H54 (cell line): ENCODE measurements at places on chromosomes 2 and 18.
A peak's percentile ranks its signal among the peaks of the same experiment; 100 is the strongest.

GRCh38 chr2:239440511-239440959 lies 39.7 kb upstream of the HDAC4 start:
- DNase-seq: no peak

DNA sequence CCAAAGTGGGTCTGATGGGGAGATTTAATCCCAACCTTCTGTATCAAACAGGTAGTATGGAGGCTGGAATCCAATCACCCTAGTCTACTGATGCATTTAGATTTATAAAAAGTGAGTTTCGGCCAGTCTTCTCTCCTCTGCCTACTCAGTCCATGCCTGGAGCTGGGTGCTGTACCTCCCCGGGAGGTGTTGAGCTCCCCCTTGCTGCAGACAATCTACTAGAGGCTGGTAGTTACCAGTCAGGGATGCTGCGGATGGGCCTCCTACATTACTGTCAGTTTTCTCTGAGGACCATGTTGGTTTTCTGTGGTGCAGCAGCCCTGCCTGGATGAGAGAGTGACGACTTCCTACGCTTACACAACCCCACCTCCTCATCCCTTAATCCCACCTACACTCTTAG lies 118.6 kb upstream of the CELF4 start:
- DNase-seq: no peak

- no peak for DNase-seq
These were observed 421.8 kb upstream of the CDH7 start for GRCh38 chr18:65329010-65329409.

- DNase-seq: no peak
These were observed 226.3 kb downstream of the KIAA1328 start for GRCh38 chr18:37055137-37055802.

DNA sequence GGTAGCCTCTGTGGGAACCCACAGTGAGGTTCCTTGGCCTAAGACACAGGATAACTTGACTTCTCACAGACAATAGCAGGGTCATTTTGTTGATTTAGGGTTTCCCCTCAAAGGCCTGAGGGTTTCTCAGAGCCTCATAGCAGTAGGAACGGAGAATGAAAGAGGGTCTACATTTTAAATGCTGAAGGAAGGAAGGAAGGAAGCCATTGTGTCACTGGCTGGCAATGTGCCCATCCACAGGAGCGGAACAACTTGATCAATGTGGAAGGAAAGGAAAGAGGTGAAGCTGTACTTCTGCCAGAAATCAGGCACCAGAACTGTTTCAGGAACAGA lies 5.1 kb downstream of the IL1B start:
- no peak for DNase-seq

- no peak for DNase-seq
These were observed 201.9 kb downstream of the CLIP4 start for GRCh38 chr2:29317077-29317517.

GRCh38 chr2:210072922-210073509 lies 70.6 kb downstream of the RPE start:
- peak; percentile 5 for DNase-seq

DNA sequence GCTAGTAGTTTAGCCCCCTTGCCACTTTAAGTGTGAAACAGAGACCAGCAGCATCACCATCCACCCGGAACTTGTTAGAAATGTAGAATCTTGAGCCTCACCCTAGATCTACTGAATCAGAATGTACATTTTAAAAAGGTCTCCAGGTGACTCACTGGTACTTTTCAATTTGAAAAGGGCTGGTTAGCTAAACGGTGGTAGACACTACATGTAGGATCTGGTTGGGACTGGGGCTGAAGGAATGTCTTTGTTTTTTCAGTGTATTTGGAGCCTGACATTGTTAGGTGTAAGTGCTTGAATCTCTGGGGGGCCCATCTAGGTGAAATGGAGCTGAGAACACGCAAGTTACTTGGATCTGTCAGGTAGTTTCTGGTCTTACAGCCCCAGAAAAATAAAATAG lies 44.0 kb upstream of the XPO1 start:
- no peak for DNase-seq

GRCh38 chr2:107137706-107138105 lies 251.7 kb upstream of the ST6GAL2 start:
- no peak for DNase-seq

DNA sequence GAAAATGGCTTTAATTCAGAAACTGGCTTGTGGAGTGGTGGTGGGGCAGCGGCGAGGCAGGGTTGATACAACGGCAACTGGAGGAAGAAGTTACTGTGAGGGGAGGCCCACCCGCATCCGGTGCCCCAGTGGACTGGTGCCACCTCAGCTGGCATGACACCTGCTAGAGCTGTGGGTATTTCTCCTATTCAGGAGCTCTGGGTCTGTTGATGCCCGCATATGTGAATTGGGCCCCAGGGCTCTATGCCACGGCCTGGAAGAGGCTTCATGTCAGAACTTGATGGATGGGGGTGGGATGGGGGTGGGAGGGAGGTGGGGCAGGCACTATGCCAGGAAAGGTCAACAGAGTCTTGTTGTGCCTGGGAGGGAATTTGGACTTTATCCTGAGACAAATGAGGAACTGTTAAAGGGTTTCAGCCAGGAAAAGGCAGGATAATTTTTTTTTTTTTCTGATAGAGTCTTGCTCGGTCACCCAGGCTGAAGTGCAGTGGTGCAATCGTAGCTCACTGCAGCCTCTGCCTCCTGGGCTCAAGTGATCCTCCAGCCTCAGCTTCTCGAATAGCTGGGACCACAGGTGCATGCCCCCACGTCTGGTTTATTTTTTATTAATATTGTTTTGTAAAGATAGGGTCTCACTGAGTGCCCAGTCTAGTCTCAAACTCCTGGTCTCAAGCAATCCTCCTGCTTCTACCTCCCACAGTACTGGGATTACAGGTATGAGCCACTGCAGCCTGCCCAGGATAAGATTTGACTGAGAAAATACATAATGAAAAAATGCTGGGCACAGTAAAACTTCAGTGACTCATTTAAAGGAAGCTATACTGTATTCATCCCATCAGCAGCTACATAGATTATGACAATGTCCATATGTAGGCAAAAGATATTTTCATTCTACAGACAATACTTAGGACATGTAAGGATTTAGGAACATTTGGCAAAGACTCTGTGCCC lies 52.6 kb downstream of the SH2D6 start:
- DNase-seq: no peak

DNA sequence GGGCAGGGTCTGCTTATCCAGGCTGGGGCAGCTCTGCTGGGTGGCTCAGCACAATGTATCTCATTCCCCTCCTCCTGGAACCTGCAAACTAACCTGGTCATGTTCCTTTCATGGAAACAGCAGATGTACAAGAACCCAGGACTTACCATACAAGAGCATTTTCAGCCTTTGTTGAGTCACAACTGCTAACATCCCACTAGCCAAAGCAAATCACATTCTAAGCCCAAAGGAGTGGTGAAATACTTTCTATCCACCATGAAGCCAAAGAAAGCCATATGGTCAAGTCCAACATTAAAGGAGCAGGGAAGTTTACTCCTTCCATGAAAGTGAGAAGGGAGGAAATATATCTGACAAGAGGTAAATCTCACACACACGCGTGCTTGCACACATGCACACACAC lies 163.0 kb downstream of the IRS1 start:
- no peak for DNase-seq

GRCh38 chr2:38159597-38159996 lies 83.6 kb upstream of the CYP1B1 start:
- no peak for DNase-seq

DNA sequence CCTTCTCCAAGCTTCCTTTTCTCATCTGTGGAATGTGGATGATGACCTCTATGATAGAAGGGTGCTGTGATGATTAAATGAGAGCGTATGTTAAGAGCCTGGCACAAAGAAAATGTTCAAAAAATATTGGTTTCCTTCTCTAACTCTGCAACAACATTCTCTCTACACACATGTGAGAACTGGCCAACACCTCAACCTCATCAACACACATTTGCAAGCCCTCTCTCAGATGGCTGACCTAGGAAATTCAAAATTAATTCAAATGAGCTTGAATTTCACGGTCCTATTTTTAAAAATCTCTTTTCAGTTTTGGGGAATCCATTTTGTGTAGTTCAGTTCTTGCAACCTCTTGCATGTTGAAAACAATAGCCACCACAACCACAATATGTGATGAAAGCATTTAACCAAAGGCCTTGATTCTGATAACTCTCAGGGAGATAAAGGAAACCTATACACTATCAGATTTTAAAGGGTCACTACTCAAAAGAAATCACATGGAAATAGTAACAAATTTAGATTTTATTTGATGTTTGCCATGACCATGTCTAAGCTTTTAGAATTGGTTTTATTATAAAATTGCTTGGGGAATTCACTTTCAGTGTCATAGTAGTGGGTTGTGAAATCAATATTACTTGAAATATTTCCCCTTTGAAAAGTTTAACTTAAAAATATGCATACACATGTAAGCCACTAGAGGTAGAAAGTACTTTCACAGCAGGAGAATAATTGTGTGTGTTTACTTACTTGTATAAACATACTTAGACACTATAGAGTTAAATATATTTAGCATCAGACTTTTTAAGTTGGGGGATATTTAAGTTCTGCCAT lies 16.6 kb upstream of the NABP1 start:
- no peak for DNase-seq

DNA sequence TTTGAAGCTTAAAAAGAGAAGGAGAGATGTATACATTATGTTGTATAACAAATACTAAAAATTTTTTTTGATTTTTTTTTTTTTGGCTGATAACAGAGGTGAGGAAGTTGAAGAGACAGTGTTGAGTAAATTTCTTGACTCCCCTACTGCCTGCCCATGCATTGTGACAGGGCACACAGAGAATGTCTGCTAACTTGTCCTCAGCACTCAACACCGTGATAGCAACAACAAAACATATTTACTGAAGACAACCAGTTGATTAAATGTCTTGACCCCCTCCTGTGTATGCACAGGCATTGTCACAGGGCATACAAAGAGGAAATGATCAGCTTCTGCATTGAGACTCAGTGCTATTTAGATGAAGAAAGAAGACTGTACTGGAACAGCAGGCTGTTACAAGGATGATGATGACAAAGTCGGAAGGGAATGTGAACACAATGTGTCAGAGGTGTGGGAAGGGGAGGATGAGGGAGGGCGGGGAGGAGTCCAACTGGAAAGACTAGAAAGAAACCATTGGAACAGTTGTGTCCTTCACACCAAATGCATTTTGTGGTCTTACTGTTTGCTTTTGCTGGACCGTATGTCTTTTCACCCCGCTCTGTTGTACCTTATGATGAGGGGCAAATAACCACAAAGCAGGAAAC lies 89.5 kb downstream of the CERS6 start:
- DNase-seq: peak; percentile 50

DNA sequence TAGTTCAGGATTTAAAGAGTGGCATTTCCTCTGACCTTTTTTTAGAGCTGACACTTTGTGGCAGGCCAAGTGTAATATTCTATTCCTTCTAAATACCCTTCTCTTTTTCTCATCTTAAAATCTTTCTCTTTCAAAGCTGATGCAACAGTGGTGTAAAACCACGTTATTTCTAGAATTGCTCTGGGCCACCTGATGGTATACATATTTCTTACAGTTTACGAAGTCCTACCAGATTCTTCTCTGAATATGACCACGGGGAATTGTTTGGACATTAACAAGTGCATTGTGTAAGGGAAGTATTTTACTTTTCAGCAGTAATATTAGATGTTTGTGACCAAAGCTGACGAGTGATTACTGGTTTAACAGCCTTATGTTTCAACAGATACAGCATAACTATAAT lies 109.9 kb downstream of the PTPRM start:
- DNase-seq: no peak

DNA sequence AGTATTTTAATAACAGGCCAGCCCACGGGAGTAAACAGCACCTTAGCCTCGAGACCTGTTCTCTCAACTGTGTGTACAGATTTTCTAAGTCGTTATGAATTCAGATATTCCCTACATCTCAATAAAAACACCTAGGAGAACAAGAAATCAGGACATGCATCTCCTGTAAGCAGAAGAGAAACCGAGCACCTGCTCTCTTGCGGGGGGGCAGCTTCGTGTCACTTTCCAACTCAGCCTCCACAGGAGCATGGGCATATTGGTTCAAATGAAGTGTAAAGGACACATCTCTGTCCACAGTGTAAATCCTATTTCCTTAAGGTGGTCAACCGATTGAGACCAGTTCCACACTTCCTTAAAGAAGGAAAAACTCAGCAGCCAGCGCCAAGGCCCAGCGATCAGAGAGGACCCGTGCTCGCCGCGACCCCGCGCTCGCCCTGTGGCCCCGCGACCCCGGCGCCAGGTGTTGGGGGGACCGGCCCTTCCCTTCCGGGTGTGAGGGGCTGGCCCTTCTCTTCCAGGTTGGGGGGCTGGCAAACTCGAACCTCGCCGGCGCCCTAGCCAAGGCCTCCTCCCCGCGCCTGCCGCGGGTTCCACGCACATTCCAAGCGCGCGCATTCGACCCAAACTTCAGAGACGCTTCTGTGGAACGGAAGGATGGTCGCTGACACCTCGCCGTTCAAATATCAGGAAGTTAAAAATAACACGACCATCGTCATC lies 652 bp downstream of the SH3YL1 start:
- no peak for DNase-seq

DNA sequence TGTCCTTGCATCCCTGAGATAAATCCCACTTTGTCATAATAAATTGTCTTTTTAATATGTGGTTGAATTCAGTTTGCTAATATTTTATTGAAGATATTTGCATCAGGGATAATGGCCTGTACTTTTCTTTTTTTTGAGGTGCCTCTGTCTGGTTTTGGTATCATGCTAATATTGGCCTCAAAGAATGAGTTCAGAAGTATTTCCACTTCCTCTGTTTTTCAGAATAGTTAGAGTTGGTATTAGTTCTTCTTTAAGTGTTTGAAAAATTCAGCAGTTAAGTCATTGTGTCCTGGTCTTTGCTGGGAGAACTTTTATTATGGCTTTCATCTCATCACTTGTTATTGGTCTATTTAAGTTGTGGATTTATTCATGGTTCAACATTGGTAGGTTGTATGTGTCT lies 464.1 kb upstream of the CRIM1 start:
- DNase-seq: no peak

DNA sequence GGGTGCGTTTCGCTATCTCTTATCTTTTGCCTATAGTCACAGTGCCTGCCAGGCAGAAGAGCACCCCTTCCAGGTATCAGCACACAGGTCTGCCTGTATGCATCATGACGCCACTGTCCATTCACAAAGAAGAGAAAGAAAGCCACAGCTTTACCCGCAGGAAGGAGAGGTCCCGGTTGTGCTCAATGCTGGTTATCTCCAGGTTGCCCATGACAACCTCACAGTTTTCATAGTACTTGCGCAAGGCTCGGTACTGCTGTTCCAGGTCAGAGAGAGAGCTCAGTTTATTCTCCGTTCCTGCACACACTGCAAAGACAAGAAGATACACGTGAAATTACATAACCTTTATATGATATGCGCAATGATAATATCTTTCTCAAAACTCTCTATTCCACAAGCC lies 414.0 kb downstream of the ERBB4 start:
- peak; percentile 4 for DNase-seq

DNA sequence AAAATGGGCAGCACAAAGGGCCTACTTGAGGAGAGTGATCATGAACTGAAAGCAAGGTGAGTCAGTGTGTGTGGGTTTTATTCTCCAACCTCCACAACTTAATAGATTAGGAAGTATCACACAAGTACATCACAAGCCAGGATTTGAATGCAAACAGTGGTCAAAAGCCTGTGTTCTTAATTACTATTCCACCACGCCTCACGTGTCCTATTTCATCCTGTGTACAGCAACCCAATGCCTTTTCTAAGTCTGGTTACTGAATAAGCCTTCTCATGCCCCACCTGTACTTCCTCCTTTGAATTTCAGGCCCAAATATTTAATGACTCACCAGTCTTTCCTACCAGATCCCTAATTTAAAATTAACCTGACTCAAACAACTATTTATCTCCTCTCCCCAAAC lies 755.7 kb upstream of the SLC8A1 start:
- DNase-seq: no peak
